Brain pericyte (primary cell): ENCODE measurements at places on chromosomes 7 and 10.
A peak's percentile ranks its signal among the peaks of the same experiment; 100 is the strongest.

- no peak for DNase-seq
Observed at GRCh38 chr7:133112335-133112734, 30.4 kb upstream of the CHCHD3 start.

GRCh38 chr7:155001756-155002410 lies 1.0 kb downstream of the PAXIP1 start:
- DNase-seq, result no peak

DNA sequence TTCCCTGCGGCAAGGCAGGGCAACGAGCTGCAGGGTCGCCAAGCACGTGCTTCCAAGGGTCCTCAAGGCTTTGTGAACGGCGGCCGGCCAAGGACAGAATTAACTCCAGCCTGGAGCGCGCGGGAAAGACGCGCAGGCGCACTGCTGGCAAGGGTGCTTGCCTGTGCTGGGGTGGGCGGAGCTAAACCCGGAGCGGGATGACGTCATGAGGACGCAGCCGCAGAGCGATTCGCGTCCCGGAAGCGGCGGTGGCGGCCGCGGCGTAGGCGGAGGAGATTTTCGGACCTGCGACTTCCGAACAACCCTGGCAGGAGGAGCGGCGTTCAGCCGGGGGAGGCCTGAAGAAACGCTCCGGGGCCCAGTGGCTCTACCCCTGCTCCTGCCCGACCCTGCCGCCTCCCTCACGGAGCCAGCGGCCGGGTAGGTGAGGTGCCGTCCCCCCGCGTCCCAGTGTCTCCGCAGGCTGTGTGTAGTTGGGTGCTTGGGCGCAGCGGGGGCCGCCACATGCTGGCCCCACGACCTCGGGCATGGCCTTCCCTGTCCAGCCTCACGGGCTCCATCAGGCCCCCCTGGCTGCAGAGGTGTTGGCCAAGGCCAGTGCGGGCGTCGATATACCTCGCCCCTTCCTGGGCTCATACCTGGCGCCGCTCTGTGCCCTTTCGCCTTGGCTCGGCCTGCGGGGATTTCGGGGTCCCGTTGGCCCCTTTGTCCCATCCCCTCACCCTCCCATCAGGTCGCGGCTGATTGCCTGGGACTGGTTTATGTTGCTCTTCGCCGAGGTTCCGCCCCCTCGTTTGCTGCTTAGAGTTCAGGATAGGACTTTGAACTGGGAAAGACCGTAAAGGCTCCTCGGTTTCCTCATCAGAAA lies at the start of gene ZFYVE27:
ZFYVE27 (plus strand) TSS at position 227 of the 868 bp plus-strand sequence. CDS start 1,350 bp downstream, outside the sequence.
- peak; percentile 79 for DNase-seq

DNA sequence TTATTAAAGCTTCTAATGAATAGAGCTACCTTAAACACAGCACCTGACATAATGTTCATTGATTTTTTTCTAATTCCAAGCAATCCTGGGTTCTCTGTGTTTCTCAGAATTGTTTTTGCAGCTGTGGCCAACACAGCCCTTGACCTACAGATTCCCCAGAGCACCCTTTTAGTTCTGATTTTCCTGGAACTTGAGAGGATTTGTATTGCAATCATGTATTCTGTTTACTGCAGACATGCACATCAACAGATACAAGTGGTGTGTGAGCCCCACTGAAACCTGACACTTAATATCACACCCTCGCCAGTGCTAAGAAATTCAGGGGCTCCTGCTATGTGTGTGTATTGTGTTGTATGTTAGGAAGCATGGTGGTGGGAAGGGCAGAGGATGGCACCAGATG lies 344.2 kb upstream of the POM121L12 start:
- DNase-seq, result no peak

- DNase-seq, result no peak
Observed at GRCh38 chr7:130145424-130146100, 59.6 kb downstream of the TMEM209 start.

DNA sequence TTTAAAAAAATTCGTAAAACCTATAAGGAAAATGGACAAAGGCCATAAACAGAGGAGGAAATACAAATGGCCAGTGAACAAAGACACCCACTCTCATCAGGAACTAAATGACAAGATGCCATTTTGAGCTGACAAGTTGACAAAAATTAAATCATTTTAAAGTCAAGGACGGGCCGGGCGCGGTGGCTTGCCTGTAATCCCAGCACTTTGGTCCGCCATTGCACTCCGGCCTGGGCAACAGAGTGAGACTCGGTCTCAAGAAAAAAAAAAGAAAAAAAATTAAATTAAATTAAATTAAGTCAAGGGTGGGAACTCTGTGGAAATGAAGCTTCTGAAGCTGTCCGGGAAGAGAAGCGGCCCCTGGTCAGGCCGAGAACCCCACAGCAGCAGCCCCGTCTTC lies 1.2 kb upstream of the NOM1 start:
- no peak for DNase-seq

- DNase-seq, result no peak
Observed at GRCh38 chr7:134447383-134447782, 11.5 kb downstream of the AKR1B1 start.

DNA sequence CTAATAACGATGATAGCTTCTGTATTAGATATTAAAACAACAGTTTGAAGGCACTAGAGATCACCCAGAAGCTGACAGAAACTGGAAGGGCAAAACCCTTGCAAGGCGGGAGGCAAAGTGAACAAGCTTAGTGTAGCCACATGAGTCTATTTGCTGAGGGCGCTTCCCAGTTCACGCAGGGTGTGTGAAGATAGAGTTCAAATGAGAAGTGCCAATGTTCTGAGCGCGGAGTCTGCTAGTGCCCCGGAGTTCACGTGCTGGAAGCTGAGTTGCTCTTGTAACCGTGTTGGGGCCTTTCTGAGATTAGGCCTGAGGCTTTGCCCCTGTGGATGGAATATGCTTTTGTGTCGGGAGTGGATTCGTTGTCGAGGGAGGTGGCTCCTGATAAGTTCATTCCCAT lies 16.6 kb upstream of the GTPBP4 start:
- DNase-seq, result no peak

DNA sequence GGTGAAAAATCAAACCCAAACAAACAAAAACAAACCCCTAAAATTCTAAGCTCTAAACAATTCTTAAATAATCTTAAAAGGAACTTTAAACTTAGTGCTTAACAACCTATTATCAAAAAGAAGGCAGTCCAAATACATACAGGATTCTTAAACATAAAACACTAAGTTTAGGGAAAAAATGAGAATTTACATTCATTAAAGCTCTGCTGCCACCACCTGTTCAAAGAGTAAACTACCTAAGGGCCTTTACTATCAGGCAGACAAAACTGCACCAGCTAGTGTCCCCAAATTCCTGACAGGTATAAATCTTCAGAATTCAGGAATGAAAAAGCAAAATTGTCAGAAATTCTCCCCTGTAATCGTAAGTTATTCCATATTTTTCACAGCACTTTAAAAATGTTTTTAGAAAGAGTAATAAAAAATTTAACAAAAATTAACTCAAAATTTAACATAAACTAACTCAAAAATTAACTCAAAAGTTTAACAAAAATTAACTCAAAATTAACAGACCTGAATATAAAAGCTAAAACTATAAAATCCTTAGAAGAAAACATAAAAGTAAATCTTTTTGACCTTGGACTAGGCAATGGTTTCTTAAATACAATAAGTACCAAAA lies 55.1 kb downstream of the PDZD8 start:
- DNase-seq, result no peak

DNA sequence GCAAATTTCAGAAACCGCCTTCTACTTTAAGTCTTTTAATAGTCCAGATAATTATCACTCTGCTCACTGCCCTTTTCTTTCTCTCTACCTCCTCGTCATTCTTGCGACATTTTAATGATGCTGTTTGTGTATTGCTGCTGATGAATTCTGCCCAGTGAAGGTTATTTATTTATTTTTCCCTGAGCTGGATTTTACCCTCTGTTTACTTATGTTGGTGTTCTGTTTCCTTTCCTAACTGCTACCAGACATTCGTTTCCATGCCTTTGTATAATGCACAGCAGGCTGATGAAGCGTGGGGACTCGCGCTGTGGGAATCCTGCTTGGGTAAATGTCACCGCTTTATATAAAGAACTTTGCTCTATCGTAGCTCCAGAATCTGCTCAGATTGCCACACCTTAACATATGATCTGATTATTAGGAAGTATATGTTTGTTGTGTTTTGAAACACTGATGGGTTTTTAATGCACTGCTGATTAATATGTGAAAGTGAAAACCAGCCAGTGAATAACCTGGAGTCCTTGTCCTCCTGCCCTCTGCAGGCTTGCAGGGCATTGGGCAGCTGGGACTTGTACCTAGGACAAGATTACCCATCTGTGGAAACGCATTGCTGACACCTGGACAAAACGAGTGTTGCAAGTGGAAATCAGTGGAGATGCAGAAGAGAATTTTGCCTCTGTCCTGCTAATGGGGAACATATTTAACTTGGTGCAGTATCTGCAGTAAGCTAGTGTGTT lies 291.5 kb downstream of the SDK1 start:
- no peak for DNase-seq

DNA sequence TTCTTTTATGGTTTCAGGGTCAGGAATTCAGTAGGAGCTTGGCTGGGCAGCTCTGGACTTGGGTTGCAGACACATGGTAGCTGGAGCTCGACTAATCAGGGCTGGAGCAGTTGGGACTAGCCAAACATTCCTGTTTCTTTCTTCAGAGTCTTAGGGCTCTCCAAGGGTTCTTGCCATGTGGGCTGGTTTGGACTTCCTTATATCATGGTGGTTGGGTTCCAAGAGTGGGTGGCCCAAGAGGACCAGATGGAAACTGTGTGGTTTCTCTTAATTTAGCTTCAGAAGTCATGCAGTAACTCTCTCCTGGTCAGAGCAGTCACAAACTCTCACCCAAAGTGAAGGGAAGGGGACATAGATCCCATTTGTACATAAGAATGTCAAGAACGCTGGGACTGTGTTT lies 270.1 kb upstream of the FZD1 start:
- no peak for DNase-seq

GRCh38 chr10:69419096-69419743 lies 2.5 kb upstream of the TACR2 start:
- DNase-seq, result no peak

- DNase-seq, result no peak
Observed at GRCh38 chr10:128557149-128557710, 431.0 kb upstream of the MKI67 start.
